ENCODE measurements at places on chromosomes 4 and X.

DNA sequence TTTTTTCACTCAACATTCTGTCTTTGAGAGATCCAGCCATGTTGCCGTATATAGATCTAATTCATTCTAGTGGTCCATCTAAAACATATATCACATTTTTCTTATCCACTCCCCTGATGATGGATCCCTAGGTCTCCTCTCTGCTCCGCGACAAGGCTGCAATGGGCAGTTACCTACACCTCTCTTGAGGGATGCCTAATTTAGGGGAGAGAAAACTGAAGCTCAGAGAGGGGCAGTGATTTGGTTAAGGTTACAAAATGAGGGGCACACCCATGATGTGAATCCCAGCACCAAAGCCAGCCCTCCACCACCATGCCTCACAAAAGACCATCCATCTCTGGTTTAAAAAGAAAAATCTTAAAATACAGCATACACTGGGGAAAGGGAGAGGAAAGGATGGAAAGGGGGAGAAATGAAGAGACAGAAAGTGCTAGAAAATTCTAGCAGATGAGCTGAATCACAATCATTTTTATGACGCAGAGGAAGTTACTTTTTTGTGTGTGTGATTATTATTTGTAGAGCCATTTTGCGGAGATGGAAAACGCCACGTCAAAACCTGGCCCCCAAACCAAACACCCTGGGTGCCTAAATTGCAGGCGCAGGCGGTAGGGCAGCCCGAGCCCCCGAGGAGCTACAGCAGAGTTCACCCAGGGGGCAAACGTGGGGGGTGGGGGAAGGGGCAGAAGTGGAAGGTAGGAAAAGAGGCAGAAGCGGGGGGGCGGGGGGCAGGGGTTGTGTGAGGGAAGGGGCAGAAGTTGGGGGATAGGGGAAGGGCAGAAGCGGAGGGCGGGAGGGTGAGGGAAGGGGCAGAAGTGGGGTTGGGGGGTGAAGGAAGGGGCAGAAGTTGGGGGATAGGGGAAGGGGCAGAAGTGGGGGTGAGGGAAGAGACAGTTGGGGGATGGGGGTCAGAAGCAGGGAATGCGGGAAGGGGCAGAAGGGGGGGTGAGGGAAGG is 1.3 kb upstream of the TSPYL2 start:
- no peak for DNase-seq

DNA sequence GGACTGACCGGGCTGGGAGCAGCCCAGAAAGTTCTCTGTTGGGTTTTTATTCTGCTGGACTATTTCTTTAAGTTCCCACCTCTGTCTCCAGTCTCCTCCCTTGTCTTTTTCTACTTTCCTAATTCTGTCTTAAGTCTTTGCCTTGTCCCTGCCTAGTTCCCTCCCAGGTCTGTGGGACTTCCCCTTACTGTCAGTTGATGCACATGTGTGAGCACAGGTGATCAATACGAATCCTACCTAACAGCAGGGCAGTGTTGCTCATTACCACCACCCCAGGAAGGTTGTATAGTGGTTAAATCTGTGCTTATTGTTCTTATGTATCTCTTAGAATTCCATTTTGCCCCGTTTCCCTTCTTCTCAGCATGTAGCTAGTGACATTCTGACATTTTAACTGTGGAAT is 62.1 kb downstream of the GALNTL6 start:
- DNase-seq: no peak

DNA sequence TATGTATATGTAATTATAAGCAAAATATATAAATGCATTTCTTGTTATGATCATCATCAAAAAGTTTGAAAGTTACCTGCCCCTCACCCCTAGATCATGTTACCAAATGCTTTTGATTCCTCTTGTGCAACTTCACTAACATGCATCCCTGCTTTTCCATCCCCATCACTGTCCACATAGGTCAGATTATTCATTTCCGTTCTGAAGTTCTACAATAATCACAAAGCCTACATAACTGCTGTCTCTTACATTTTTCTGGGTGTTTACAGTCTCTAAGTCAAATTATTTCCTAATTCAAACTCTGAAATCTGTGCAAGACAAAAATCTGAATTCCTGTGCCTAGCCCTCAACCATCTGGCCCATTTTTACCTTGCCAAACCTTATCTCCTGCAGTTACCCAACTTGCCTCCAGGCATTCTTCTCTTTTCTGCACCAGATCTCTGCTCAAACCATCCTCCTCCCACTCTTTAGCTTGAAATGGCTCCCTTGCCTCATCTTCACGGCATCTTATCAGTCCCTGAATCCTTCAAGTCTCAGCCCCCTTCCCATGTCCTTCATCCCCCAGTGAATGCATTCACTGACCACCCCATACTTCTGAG is 42.4 kb upstream of the SLC39A8 start:
- DNase-seq: no peak

GRCh38 chr4:6229095-6229494 is 28.7 kb upstream of the JAKMIP1 start:
- DNase-seq: no peak
